SHP77 (cell line): ENCODE measurements at places on chromosomes 2 and 18.
A peak's percentile ranks its signal among the peaks of the same experiment; 100 is the strongest.

- no peak for DNase-seq
Observed at GRCh38 chr2:72325592-72326422, 178.1 kb upstream of the CYP26B1 start.

- DNase-seq = peak; percentile 94
Observed at GRCh38 chr18:43485545-43485963, 208.3 kb upstream of the SYT4 start.

GRCh38 chr18:57223144-57223870 lies 76.4 kb downstream of the BOD1L2 start:
- no peak for DNase-seq

DNA sequence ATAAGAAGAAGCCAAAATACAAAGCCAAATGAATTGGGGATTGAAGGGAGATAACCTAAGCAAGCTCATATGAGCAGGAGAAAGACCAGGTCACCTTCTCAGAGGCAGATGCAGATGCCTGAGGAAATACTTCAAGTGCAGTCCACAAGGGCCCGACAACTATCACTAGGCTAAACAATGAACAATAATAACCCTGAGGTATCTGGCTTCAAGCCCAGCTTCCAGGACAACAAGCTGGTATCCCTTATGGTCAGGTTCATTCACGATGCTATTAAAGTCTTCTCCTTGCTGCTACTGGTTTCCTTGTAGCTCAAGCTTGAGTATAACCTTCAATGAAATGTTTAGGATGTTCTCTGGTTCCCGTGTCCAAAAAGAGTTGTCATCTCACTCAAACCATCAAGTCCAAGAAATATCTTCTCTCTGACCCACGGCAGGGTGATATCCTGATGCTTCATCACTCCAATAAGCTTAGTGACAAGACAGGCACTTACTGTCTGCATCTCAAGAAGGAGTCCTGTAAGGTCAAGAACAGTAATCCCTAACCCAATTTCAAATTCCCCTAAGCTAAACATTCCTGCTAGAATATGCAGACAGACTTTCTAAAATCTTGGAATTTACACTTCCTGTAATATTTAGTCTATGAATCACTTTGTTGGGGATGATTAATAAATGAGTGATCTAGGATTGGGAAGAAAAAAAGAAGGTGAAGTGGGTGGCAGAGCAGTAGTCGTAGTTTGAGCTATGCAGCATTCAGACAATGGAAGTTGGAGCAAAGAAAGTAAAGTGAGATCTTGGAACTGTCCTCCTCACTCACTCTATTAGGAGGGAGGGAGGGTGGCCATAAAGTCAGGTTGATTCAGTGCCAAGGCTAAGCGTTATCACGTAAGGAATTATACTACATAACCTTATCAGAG lies 33.1 kb downstream of the CHN1 start:
- peak; percentile 32 for DNase-seq

GRCh38 chr18:79919089-79919488 lies 32.4 kb downstream of the SLC66A2 start:
- no peak for DNase-seq

GRCh38 chr18:74577019-74577418 lies 20.7 kb upstream of the ZNF407 start:
- DNase-seq = no peak

DNA sequence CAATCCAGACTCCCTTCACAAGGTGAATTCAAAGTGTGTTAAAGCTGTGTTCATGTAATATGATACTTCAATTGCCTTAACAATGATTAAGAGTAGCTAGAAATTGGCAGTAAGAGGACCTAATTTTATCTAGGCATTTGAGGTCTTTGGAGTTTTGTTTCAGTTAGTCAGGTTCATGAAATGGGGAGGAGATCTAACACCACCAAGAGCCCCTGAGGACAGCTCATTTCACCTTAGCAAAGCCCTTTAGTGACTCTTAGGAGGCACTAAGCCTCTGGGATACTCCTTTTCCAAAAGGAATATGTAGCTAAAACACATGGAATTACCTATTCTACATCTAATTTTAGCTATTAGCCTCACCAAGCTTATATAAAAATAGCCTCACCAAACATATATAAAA lies 716.5 kb upstream of the RAB6C start:
- no peak for DNase-seq

- no peak for DNase-seq
Observed at GRCh38 chr2:233470011-233470687, 96.4 kb downstream of the USP40 start.

DNA sequence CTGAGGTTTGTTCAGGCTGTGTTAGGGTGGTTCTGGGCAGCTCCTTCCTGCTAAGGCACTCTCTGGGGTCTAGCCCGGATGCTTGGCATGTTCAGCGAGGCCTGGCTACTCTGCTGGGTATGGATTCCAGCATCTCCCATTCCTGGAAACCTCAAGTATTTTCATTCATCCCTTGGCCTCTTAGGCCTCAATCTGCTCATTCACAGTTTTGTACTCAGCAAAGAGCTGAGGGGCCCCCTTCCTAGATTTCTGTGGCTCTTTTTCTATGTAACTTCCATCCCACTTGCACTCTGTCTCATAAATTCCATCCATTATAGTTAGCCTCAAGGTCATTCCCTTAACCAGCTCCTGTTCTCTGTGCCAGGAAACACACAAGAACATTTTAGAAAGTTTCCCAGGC lies 798.8 kb upstream of the HS6ST1 start:
- no peak for DNase-seq

DNA sequence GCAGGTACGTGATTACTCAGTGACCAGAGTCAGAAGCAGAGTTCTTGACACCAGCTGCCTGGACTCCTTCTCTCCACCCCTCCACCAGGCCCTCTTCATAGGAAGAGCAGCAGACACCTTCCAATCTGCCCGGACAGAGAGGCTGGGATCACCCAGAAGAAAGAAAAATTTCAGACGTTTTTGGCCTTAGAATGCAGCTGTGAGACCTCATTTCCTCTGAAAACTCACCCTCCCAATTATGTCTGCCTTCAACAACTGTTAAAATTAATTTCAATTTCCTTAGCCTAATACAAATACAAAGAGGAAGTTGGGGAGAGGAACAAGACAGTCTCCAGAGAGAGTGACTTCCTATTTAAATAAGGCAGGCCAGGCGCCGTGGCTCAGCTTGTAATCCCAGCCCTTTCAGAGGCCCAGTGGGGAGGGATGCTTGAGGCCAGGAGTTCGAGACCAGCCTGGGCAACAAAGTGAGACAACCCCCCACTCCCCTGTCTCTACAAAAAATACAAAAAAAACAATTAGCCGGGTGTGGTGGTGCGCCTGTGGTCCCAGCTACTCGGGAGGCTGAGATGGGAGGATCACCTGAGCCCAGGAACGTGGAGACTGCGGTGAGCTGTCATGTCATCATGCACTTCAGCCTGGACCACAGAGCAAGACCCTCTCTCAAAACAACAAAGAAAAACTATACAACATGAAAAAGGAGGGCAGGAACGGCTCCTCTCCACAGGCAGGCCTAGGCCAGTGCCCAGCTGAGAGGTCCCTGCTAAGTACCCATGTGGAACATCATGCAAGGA lies 1.6 kb downstream of the SLC66A2 start:
- no peak for DNase-seq

- no peak for DNase-seq
Observed at GRCh38 chr18:8813611-8814010, 108.3 kb downstream of the MTCL1 start.

- DNase-seq = no peak
Observed at GRCh38 chr18:58593938-58594337, 35.0 kb downstream of the ALPK2 start.

DNA sequence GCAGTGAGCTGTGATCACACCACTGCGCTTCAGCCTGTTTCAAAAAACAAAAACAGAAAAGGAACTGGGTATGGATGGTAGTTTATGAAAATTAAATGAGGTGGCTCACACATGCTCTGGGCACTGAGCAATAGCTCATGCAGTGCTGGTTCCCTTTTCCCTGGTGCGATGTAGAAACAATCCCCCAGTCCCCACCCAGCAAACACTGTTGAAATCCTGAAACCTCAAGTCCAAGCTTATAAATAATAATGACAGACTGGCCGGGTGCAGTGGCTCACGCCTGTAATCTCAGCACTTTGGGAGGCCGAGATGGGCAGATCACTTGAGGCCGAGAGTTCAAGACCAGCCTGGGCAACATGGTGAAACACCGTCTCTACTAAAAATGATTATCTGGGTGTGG lies 55.4 kb upstream of the SMAD2 start:
- DNase-seq = no peak

- no peak for DNase-seq
Observed at GRCh38 chr18:4211111-4211837, 243.8 kb downstream of the DLGAP1 start.

DNA sequence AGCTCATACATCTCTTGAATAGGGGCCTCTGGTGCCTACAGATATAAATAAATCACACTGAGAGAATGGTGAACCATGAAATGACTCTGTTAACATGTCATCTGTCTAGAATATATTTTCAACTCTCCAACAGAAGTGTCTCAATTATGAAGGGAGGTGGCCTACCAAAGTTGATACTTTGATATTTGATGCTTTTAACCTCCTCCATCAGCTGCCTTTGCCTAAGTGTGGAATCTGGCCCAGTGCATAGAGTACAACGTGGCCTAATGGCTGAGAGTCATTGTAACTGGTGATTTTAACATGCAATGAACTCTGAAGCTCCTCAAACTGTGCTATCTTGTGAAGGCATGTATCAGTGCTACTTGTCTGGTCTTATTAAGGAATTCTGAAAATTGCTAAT lies 93.4 kb downstream of the MYO3B start:
- DNase-seq = peak; percentile 4

GRCh38 chr2:28707592-28707991 lies 44.0 kb upstream of the PPP1CB start:
- no peak for DNase-seq

DNA sequence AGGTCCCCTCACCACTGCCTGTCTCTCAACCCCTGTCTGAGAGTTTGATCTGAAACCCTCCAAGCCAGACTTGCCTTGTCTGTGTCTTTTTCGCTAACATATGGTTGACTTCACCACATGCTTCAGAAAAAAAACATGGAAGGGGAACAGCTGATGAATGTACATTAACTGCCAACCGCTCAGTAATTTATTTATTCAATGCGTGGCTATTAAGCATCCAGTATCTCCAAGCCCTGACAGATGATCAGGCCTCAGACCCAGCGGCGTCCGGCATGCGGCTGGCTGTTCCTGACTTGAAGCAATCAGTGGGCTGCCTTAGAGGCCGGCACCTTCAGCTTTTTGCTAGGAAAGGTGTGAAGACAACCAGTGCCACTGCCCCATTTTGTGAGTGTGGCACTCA lies 62.3 kb downstream of the NGEF start:
- no peak for DNase-seq

DNA sequence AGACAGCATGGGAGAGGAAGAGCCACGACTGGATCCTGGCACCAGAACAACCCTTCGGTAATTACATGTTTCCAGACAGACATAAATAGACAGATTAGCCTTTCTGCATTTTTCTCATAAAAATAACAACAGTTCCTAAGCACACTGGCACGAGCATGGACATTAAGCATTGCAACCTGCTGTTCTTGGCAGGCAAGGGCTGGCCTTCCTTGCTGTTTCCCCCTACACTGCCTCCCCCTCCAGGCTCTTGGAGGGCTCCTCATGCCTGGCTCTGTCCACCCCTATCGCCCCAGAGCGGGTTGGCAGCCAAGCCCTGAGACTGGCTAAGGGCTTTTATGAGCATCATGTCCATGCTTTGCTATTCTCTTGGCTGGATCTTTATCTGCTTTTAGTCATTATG lies 89.6 kb downstream of the TTC32 start:
- DNase-seq = no peak
